ENCODE measurements at places on chromosomes 3 and 15.

DNA sequence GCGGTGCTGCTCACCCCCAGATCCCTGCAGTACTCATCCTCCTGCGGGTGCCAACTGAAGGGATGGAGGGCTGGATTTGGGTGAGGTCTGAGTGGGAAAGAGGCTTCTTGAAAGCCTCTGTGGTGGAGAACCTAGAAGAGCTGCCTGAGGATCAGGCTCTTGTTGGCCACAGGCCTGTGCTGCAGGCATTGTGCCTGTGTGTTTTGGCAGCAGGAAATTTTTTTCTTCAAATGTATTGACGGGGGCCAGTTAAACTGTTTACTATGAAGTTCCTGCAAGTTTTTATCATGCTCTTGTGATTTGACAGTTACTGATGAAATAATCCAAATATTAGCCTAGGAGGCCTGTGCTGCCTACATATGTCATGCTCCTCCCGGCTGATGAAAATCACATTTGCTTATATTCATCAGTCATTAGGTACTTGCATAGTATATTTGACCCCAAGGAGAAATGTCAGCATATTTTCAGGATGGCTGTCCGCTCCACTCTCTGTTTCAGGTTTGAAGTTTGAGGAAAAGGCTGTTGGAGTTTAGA is 103.1 kb downstream of the THSD4 start:
- no peak for DNase-seq

DNA sequence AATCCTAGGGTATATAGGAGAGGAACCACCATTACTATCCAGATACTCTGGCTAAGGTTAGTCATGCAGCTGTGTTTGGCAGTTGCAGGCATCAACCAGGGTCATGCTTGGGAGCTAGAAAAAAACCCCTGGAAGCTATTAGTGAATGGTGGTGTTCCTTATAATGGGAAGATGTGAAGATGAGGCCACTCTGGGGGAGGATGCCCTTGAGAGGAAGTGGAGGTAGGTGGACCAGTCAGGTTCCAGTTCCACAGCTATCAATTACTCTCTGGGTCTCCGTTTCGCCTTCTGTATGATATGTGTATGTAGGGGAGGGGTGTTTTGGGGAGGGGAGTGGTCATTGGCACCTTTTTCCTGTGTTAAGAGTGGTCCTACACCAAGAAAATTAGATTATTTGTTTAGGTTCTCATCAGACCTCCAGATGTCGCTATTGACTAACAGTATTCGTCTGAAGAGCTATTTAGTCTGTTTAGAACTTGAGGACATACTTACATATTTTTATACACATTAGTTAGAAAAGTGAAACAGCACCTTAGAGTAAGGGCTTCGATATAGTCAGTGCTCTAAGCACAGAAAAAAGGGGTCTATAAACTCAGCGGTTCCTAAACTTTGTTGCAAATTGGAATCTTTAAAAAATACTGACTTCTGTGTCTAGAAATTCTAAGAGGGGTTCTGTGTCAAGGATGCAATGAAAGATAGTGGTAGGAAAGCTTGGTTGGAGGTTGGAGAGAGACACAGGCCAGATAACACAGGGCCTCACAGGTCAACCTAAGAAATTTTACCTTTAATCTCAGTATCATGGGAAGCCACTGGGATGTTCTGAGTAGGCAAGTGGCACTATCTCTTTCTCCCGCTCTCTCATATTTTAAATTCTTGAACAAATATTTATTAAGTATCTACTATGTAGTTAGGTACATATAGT is 9.1 kb upstream of the HPS3 start:
- DNase-seq = peak; percentile 77

- DNase-seq = no peak
Observed at GRCh38 chr3:55782807-55783206, 295.7 kb upstream of the WNT5A start.

DNA sequence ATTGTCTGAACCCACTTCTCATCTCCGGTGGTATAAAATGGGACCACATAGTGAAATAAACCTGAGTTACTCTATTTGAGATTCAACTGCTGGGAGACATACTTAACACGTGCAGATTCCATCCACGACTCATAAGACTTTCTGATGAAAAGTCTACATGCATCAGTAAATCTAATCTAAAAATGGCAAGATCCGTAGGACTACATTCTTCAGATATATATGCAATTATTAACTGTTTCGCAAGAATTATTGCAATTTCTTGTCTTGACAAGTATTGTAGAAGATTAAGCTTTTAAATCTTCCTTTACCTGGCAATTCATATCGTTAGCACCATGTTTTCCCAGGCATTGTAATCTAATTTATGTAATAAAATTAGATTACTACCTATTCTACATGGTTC is 718.7 kb upstream of the CBLB start:
- DNase-seq = no peak

- no peak for DNase-seq
Observed at GRCh38 chr3:66506154-66506553, 5.3 kb upstream of the LRIG1 start.

All from inflammatory macrophage treated with lipopolysaccharide for 4 hours (primary cell).